ENCODE measurements at places on chromosomes 16 and 17. TPM values are rescaled to one million over a fixed set of nuclear protein-coding genes. Genes with fewer than 3 reads are reported as not detected.

C17orf107 gene
- total RNA-seq: 2.6 TPM

WNT9B gene
- not detected for total RNA-seq

EME1 gene
- total RNA-seq: 40.8 TPM

CBFA2T3 gene
- 0.34 TPM for total RNA-seq

ZNF764 gene
- 11.2 TPM for total RNA-seq

HP gene
- total RNA-seq: not detected

HEATR9 gene
- 0.18 TPM for total RNA-seq

KRT25 gene
- not detected for total RNA-seq

RNF222 gene
- not detected for total RNA-seq

KRTAP9-4 gene
- not detected for total RNA-seq

FBXW10B gene
- total RNA-seq: 0.83 TPM

- DNase-seq: no peak
Observed at GRCh38 chr17:36498155-36498554, 11.7 kb downstream of the ZNHIT3 start.

- DNase-seq: no peak
Observed at GRCh38 chr17:63156986-63157385, 191.0 kb downstream of the TANC2 start.

DNA sequence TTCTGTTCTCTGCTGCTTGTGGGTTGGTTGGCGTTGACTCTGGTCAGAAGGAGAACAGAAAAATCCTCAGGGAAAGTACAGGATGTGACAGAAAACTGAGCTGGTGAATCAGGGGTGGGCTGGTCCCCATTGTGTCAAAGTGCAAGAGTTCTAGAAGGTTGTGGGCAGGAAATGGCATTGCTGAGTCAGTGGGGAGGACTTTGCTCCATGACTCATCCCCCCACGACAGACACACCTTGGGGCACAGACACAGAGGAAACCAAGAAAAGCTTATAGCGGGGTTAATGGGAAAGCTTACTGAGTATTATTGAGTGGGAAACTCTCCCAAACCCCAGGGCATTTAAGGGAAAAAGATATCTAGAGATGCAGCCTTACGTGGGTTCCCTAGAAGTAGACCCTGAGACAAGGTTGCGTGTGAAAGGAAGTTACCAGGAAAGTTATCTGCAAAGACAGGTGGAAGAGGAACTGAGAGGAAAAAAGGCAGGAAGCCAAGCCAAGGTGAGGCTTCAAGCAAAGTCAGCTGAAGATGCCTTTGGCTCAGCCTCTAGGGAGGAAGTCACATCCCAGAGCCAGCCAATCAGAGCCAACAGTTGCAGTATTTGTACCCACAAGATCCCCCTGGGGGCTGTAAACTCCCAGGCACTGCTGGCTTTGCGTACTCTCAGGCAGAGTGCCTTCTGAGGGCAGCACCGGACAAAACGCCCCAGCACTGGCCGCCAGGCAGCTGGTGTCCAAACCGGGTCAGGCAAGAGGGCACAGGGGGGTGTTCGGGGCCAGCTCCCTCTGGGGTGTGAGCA is 86.4 kb downstream of the FOXL1 start:
- peak; percentile 85 for DNase-seq

DNA sequence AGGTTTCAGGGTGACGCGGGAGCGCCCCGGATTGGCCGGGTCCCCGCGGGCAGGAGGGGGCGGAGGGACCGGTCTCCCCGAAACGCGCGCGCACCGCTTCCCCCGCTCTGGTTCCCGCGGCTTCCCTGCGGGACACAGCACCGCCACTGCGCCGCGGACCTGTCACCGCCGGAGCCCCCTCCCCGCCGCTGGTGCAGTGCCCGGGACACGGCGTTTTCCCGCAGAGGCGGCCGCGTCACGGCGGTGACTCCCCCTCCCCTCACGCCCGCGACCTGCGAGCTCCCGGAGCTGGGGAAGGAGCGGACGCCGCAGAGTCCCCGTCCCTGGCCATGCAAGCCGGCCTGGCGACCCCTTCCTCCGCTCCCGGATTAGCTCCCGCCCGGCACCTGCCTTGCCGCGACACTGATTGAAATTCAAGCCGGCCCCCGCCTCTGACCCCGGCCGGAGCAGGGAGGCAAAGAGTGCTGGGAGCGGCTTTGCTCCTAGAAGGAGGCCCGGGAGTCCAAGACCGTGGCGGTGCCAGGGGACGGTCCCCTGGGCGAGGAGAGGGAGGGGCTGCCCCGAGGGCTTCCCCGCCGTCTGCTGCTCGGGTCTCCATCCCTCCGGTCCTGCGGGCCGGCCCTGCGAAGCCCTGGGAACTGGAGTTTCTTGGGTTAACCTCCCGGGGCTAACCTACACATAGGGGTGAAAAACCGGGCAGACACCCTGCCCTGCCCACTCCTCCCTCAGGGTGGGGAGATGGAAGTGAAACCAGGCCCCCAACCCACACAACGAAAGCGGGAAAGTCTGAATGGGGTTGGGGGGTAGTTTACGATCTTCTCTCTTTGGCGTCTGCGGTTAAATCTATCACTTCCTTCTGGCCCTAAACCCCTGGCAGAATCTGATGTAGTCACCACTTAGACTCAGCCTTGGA is 1.0 kb downstream of the RHBDL3 start:
- peak; percentile 45 for DNase-seq

- no peak for DNase-seq
Observed at GRCh38 chr17:41775394-41776226, 10.9 kb downstream of the JUP start.

DNA sequence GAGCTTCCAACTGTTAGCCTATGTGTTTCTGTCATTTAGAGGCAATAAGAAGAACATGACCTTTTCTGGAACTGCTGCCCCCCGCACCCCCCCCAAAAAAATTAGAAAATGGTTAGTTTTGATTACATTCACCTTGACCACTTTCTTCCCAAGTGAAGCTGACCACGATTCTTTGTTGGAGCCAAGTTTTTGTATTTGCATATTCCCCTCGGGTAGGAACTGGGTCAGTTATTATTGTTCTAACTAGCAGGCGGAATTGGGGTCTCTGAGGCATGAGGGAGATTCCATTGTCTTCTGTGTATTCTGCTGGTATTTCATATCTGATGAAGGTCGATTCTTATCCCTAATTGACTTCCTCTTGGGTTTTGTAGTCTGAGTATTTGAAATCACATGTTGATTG is 231.6 kb downstream of the PRKCA start:
- no peak for DNase-seq

- DNase-seq: no peak
Observed at GRCh38 chr16:22692916-22693637, 120.9 kb upstream of the HS3ST2 start.

DNA sequence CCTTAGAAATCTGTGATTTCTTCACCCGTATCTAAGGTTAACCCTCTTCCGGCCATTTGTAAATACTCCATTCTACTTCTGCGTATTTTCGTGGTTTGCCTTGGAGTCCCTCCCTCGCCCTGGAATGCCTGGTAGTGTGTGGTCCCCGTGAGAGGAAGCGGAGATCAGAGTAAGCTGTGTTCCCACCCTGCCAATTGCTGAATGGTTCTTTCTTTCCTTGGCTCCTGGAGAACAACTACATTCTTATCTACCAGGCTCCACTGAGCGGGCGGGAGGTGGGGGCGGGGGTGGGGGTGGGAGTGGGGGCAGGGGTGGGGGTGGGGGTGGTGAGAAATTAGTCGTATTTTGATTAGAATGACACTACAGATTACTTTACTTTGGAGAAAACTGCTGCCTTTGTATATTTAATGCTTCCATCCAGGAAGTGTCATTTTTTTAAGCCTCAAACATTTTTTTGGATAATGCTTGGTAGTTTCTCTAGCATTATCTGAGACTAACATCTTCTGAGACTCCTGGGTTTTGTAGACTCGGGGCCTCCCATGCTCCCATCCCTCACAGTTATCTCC is 20.9 kb upstream of the FASN start:
- no peak for DNase-seq

DNA sequence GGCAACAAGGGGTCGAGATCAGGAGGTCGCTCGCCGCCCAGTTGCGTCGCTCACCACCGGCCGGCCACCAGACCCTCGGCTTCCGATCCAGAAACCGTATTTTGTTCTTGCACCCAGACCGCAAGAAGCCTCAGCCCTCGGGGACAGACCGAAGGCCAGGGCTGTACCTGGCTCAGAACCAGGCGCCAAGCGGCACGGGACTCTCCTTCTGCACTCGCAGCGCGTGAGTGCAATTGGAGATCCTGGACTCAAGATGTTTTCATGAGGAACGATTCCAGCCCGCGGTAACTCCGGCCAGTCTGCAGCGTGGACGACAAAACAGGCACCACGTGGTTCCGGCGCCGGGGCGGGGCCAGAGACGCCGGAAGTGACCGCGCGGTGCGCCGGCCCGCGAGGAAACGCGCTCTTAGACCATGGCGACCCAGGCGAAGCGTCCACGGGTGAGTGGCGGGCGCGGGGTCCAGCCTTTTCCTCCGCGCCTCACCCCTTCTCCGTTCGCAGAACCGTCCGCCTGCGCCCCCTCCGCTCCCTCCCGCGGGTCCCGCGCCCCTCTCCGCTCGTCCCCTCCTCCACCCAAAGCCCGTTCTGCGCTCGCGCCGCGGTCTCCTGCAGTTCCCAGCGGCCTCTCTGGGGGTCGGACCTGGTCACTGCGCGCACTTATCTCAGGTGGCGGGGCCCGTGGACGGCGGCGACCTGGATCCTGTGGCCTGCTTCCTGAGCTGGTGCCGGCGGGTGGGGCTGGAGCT is at the start of gene SETD6:
Gene SETD6, plus strand, starts transcription at position 393 of the 746 bp plus-strand sequence. Its CDS starts 21 bp downstream, at position 414.
- DNase-seq: peak; percentile 87

GRCh38 chr17:64099543-64099942 is 30.4 kb downstream of the ERN1 start:
- no peak for DNase-seq

DNA sequence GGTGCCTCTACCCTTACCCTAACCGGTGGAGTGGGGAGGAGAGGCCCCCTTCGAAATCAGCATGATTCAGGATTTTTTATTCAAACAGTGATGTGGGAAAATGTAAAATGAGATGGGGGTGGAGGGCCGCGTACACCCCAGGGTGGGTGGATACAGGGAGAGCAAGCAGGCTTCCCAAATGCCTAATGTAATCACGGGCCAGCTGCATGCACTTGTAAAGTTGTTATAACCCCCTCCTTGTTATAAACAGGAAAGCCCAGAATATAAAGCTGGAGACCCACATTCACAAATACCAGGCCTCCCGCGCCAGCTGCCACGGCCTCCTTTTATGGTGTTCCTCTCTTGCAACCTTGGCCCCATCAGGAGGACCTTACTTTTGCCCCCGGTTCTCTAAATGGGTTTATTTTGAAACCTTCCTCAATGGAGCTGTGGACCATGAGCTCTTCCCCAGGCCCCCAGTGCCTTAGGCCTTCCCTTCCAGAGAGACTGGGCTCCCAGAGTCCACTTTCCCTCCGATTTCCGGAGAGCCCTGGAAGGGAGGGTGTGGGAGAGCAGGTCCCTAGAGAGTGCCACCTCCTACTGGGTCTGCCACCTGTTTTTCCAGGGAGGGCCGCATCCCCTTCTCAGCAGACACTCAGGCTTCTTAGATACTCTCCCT is 906 bp upstream of the FOXL1 start:
- no peak for DNase-seq

- no peak for DNase-seq
Observed at GRCh38 chr17:19378416-19379360, at the start of gene MAPK7. Gene MAPK7, plus strand, starts transcription at chr17:19378498. Its CDS starts 403 bp downstream, at chr17:19378901.

- DNase-seq: no peak
Observed at GRCh38 chr16:10441726-10442125, 55.9 kb downstream of the ATF7IP2 start.

DNA sequence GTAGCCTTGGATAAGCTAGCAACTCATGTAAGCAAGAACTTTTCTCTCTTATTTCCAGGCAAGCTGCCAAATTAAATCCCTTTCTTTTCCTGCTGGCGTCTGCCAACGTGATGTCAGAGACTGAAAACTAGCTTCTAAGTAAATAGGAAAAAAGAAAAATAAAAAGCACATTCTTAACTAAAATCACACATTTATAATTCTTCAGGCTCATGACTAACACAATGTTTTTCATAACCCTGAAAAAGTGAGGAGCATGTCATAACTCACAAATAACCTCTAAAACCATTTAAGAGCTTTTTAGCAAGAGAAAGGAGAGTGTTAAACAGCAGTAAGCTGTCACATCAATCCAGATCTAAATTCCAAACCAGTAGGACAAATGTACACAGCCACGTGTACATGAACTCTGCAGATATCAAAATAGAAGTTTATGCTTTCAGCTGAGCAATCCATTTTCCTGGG is 110.0 kb downstream of the N4BP1 start:
- DNase-seq: no peak

GRCh38 chr16:77548151-77548550 is 113.3 kb upstream of the ADAMTS18 start:
- DNase-seq: no peak

DNA sequence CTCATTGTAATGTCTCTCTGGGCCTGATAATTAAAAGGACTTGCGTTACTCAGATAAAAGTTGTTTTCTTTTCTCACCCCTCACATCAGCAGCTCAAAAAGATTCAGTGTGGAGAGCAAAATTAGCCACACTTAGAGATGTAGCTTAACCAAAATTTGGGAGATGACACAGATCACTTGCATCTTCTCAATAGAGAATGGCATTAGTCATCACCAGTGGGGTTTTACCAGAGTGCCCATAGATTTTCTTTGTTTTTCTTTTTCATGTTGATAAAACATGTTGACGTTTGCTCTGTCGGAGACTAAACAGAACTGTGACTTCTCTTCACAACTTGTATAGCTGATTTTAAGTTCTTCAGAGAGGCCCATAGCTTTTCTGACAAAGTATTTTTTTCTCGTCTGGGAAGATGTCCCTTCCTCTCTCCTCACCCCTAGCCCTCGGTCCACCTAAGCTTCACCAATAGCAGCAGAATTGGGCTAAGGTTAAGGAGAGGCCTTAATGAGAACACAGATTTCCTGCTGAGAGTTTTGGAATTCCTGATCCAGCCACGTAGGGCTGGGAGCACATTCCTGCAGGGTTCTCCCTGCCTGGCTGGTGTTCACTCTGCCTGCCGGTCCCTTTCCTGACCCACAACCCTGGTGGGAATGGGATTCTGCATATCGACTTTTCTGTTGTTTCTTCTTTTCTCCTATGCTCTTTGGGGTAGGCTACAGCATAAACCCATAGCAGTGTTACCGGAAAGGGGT is 92.6 kb downstream of the CACNG3 start:
- DNase-seq: no peak

GRCh38 chr16:17380613-17381012 is 90.1 kb downstream of the XYLT1 start:
- no peak for DNase-seq

DNA sequence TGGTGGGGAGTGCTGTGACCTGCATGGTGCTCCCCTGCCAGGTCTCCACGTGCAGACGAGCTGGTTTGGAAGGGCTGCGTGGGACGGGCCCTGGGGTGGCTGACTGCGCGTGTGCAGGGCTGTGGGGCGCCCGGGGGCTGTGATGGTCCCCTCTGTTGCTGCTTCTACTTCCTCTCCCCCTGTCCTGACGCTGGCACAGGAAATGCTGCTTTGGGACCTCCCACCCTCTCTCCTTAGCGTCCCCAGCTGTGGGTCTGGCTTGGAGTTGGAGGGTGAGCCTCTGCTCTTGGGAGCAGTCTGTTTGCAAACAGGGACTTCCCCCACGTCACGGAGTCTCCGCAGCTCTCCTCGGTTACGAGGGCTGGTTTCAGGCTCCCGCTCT is 35.2 kb downstream of the TSC2 start:
- no peak for DNase-seq

All from activated CD4-positive, alpha-beta T cell treated with anti-CD3 and anti-CD28 coated beads for 36 hours (primary cell).